ENCODE measurements at places on chromosomes 16 and 17. TPM values are rescaled to one million over a fixed set of nuclear protein-coding genes. Genes with fewer than 3 reads are reported as not detected.

CFAP97D1 gene
- total RNA-seq = not detected

TP53TG3 gene
- total RNA-seq = not detected

AATF gene
- 19.6 TPM for total RNA-seq

BCL6B gene
- 3.0 TPM for total RNA-seq

TBC1D3G gene
- total RNA-seq = not detected

SYNGR3 gene
- total RNA-seq = 112 TPM

NEUROD2 gene
- 0.46 TPM for total RNA-seq

HEATR9 gene
- not detected for total RNA-seq

ASPA gene
- 1.8 TPM for total RNA-seq

SPPL2C gene
- total RNA-seq = not detected

HOXB8 gene
- total RNA-seq = not detected

TAC4 gene
- total RNA-seq = not detected

CDIPT gene
- total RNA-seq = 61.1 TPM

SAMD14 gene
- 29.8 TPM for total RNA-seq

SLC16A13 gene
- total RNA-seq = 0.92 TPM
